NAMALWA (cell line): ENCODE measurements at places on chromosomes 1 and 21.

DNA sequence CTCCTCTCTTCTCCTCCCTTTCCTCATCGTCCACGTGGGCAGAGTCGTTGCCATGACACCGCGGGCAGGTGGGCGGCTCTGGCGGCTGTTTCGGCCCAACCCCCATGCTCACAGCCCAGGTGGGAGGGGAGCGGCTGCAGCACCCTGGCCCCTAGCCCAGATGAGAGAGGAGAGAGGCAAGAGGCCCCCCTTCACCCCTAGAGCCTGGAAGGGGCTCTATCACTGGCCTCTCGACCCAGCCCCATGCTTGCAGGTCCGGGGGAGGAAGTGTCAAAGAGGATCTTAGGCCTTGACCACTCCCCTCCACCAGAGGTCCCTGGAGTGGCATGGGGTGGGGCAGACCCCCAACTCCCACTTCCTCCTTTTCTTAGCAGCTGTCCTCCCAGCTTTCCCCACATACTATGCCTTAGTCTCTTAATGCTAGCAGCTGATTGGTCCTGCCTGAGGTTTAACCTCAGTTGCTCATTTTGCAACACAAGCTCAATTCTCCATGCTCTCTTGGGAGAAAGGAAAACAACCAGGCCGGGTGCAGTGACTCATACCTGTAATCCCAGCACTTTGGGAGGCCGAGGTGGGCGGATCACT is 10.4 kb downstream of the DLGAP3 start:
- peak; percentile 56 for DNase-seq

DNA sequence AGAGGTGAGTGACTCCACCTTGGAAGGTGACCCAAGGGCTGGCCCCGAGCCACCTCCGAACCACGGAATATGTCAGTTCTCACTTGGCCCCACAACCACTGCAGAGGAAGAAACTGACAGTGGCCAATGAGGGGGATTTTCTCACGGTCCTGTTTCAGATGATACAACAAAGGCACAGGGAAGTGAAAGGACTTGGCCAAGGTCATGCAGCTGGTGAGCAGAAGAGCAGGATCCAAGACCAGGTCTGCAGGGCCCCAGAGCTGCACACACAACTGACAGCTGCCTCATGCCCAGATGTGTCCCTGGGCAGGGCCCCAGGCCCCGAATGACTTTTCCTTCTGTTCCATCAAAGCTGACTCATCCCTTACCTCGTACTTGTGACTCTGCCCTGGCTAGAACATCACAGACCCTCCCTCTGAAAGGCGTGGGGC is 25.8 kb upstream of the EVA1B start:
- DNase-seq, result peak; percentile 67

GRCh38 chr1:204413170-204413535 is 1.5 kb upstream of the PPP1R15B start:
- peak; percentile 31 for DNase-seq

DNA sequence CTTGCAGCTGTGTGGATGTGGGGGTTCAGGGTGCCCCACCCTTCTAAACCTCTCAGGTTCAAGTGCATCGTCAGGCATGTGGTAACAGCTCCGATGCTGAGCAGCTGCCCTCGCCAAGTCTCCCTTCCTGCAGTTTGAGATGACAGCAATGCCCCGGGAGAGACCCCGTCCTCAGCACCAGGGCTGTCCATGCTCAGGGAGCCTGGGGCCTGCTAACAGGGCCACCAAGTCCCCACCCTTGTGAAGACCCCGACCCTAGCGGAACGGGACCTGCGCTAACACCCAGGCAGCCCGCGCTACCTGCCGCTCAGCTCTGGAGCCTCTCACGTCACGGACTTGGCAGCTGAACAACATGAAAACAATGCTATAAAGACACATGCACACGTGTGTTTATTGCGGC is 159.2 kb upstream of the C1orf174 start:
- DNase-seq, result no peak

- DNase-seq, result no peak
These were observed 8.4 kb downstream of the PCBP3 start for GRCh38 chr21:45651921-45652320.

GRCh38 chr1:53542551-53542950 is 83.4 kb downstream of the DMRTB1 start:
- DNase-seq, result no peak

DNA sequence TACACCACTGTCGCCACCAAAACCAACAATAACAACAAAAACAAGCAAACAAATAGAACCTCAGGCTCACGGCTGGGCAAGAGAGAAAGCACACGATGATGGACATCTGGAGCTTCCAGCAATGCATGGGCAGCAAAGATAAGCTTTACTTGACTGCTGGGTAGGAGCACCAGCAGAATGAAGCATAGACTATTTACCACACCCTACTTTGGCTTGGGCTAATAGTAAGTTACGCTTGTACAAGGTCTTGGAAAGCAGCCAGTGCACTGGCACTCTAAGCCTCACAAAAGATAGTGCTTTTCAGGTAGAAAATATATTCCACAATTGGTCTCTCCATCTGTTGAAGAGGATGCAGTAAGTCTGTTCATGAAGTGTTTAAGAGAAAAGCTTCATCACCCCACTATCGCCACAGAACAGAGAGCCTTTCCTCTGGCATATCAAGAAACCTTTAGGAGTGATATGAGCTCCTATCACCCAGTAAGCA is 13.6 kb downstream of the ADIPOR1 start:
- DNase-seq, result no peak

DNA sequence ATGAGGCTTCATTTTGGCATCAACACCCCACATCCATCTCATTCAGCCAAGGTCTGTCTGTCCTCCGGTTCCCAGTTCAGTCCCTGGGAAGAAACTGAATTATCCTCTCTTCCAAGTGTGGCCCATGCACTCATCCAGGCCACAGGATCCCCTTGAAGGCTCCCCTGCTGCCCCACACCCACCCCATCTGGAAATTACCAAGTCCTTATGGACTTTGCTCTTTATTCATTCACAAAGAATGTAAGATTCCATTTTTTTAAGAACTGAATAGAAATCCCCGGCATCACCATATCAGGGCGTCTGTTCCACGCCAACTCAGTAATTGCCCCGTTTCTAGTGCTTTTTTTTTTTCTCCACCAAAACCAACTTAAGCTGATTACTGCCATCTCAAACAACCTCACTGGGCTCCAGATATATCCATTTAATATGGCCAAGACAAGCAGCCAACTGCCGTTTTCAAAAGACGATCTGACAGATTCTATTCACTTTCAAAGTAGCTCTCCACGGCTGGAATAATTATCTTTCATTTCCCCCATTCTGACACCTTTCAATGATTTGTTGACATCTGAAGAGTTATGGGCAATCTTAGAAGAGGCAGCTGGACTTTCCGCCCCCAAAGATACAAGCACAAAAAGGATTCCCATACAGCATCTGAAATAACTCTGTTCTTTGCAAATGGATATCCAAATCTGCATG is 55.9 kb downstream of the OLIG1 start:
- no peak for DNase-seq

DNA sequence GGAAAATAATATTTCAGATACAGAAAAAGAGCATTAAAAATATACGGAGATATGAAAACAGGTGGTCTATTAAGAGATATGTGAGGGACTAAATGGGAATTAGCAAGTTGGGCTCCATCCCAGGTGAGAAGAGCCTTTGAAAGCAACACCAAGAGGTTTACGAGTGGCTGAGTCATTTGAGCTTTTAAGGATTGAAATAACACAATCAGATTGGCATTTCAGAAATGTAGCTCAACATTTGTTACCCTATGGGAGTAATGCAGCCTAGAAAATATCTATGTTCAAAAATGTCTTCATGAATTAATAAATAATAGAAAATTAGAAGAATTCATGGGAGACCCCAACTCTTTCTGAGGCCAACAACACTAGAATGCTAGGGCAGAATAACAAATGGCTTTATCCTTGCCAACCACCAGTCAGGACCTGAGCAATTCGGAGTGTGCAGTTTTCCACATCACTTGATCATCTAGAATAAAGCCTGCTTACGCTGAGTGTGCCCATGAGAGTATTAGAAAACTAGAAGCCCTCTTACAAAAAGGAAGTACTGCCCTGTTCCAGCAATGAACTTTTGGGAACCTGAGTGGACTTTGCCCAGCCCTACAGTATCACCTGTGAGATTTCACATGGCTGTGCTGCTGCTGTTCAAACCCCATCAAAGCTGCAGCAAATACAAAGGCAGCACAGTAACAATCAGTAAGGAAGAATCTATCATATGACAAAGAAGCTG is 538.0 kb upstream of the CAMK1G start:
- no peak for DNase-seq

DNA sequence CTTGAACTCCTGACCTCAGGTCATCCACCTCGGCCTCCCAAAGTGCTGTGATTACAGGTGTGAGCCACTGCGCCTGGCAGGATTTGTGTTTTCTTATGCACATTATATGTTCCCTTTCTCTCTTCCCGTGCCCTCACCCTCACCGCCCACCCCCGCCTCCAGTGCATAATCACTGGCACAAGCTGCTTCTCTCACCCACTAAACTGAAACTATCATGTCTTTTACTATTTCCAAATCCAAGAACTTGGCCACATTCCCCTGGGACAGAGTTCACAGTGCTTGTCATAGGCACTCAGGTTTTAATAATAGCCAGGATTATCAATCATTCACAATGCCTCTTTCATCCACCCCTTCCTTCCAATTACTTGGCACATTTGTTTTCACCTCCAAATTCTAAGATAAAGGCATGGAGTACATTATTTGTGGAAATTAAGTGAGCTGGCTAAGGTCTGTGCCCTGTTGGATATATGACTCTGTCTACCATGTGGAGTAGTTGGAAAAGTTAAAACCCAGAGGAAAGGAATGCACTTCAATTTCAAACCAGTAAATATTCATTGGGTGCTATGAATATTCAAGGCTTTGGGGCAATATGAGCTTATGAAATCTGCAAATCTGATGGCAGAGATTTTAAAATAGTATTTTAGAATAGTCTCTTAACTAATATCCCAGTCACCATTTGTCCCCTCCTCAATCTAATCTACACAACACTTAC is 17.6 kb upstream of the MAPKAPK2 start:
- no peak for DNase-seq

- DNase-seq, result peak; percentile 99
These were observed at the start of gene TMEM183A for GRCh38 chr1:203006948-203007871. TMEM183A (plus strand) TSS chr1:203007374; CDS start chr1:203007466, 92 bp downstream.

- no peak for DNase-seq
These were observed 52.9 kb downstream of the NFIA start for GRCh38 chr1:61135291-61135690.

DNA sequence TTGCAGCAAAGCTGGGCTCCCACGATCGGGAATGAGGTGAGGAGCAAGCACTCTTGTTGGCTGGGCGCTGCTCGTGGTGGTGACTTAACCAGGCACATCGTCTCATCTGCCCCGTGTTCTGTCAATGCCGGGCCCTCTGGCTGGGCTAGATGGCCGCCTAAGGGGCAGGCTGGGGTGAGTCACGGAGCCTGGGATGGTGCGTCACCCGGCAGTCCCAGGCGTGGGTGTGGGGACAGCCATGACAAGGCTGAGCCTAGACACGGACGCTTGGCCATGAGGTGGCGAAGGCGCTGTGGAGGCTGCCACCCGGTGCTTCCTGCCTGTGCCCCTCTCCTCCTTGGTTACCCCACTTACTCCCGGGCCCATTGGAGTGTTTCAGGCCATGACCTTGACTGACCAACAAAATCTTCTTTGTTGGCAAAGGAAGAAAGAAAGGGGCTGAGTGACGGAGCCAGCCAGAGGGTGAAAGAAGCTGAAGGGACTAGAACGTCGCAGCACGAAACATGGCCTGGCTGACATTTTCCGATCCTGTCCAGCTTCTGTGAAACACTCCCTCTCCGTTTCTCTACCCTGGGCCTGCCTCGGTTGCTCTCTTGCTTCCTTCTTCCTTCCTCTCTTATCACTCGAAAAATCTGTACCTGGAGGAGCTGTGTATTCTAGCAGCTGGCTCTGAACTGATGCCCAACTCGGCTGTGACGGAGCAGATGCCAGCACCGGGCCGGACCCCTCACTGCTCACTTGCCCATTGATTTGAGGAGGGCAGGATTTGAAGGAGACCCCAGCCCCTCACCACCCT is 596 bp downstream of the CD247 start:
- DNase-seq, result no peak

DNA sequence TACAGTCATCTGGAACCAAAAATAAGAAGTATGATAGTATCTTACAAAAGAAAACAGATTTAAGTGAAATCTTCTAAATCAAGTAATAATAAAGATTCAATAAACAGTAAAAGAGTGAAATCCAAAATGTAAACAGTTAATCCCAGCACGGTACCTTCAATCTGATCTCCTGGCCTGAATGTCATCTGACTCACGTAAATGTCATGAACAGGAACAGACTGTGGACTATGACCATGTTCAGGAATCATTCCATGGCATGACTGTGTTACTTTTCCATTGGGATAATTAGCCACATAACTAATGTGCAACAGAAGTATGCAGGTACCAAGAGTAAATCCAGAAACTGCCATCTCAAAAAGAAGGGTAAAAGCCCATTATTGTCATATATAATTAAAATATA is 18.0 kb downstream of the FRRS1 start:
- no peak for DNase-seq

DNA sequence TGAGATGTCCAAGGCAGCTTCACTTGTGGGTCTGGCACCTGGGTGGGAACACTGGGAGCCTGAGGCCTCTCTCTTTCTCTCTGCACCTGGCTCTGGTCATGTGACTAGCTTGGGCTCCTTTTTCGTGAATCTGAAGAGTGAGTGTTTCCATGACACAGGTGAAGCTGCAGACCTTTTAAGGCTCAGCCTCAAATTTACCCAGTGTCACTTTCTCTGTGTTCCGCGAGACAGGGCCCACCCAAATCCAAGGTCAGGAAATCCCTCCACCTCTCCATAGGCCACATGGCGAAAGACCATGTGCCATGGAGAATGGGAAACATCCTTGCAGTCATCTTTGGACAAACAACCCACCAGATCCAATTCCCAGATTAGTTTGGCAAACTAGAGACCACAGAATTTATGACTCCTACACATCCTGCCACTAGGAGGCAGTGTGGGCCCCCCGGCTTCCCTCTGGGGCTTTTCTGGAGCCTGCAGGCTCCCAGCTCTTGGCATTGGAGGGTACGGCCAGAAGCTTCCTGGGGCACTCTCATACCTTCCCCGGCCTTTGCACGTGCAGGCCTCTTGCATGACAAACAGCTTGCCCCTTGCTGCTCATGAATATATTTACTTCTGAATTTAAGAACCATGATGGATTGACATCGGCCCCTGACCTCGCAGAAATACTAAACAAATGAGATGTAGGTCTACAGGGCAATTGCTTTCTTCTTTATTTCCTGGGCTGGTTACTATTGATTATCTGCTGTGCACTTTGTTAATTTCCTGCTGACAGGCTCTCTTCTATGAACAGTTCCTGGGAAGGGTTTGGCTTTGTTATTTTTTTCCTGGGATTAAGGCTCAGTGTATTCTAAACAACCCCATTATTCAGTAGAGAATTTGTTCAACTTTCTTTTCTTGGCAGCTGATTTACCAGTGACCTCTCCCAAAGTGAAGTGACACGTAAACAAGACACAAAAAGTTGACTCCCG is 180.7 kb downstream of the KAZN start:
- DNase-seq, result peak; percentile 61
